Midbrain (tissue), 1 donor: ENCODE measurements at places on chromosomes 6 and 20.
A peak's percentile ranks its signal among the peaks of the same experiment; 100 is the strongest.

- DNase-seq: no peak
These were observed 407.6 kb upstream of the MANEA start for GRCh38 chr6:95169775-95170174.

GRCh38 chr20:23027721-23028120, 7.4 kb upstream of the SSTR4 start:
- DNase-seq: peak; percentile 26

DNA sequence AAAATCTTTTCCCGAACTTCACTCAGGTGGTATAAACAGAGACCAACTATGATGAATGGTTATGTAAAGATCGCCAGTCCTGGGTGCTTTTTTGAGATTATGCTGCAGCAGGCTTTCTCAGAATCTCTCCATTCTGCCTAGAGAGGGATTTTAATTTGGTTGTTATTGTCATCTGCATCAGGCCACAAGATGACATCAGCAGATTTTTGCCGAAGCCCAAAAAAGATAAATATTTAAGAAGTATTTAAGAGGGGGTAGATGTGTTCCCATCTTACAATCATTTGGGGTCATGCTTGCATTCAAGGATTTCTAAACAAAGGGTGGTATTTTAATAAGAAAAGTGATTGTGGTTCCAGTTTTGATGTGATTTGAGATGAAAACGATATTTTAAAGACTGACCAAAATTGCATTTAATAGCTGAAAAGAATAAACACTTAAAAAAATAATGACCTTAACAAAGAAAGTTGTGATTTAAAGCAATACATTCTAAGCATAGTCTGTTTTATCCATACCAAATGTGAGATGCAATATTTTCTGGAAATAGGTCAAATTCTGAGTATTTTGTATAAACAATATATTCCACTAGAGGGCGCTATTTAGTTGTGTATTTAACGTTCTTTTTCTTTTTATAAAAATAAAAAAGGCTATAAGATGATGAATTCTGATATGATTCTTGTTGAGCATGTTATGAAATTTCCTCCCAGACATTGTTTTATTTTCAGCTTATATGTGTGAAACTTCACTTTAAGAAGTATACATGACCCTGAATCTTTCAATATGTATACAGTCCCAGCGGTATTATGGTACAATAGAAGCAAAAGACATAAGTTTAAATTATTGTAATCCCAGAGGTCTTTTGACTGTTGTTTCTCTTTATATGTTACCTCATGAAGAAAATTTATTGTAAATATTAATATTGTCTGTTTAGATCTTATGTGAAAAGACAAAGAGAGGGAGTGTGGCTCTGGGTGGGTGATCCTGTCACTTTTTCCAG, 51.0 kb upstream of the ZFP64 start:
- DNase-seq: peak; percentile 23

GRCh38 chr20:53879048-53879684, 191.2 kb downstream of the BCAS1 start:
- DNase-seq: no peak

- no peak for DNase-seq
These were observed 292.2 kb upstream of the JAG1 start for GRCh38 chr20:10965936-10966470.

DNA sequence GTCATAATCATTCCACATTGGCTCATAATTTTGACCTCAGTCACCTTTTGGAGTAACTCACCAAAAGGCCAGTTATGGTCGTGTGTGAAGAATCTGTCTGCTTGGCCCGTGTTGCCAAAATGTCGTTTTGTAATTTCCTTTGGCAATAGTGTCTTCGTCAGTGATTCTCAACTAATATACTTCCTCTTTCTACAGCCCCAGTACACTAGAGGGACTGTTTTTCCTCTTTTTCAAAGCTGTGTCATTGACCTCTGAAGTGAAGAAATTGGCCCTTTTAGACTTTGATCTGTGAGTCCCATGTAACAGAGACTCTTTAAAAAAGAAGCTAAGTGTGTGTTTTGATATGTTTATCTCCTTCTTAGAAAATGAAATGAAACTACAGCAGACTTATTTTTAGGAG, 5.2 kb downstream of the FOXO3 start:
- peak; percentile 62 for DNase-seq

- no peak for DNase-seq
These were observed 128.7 kb upstream of the ECI2 start for GRCh38 chr6:4264081-4264480.

- no peak for DNase-seq
These were observed 124.7 kb downstream of the TMEM242 start for GRCh38 chr6:157198425-157199279.

DNA sequence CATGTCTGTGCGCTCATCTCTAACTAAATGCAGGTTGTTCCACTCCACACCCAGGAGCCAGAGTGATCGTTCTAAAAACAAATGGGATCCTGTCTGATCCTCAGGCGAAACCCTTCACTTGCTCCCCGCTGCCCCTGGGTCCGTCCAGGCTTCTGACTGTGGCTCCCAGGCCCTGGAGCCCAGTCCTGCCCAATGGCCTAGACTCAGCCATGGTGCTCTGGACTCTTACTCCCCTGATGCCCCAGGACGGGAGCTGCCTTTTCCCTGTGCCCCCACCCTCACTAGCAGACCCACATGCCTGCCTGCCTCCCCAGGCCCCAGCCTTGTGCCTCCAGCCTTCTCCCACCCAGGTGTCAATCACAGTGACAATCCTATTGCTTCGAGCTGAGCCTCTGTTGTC, 256.7 kb downstream of the BMP7 start:
- no peak for DNase-seq

DNA sequence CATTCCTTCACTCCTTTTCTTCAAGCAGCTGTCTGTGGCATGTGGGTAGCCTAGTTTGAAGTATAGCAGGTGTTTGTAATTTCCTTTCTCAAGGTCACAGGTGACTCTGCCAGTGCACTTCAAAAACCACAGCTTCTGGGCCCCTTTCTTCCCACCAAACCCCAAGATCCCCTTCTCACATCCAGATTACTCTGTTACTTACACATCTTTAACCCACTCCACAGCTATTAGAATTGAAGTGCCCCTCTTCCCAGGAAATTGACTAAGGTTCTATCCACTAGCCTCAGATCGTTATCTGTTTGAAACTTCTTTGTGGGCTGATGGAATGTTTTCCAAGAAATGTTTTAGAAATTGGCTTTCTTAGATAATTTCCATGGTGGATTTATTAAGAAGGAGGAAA, 150.8 kb downstream of the AHI1 start:
- no peak for DNase-seq

- DNase-seq: no peak
These were observed 76.9 kb downstream of the NCOA3 start for GRCh38 chr20:47578543-47578942.
